ENCODE measurements at places on chromosomes 7 and 10. TPM values are rescaled to one million over a fixed set of nuclear protein-coding genes. Genes with fewer than 3 reads are reported as not detected.

- DNase-seq, result no peak
Measured at GRCh38 chr10:102261842-102262241, 16.5 kb downstream of the GBF1 start.

- no peak for DNase-seq
Measured at GRCh38 chr7:132112657-132113056, 463.6 kb downstream of the PLXNA4 start.

- no peak for DNase-seq
Measured at GRCh38 chr7:44152971-44153947, 12.1 kb upstream of the MYL7 start.

SFRP4 gene
- 8.3 TPM for total RNA-seq

AEBP1 gene
- 0.06 TPM for total RNA-seq

IL6 gene
- 6.7 TPM for total RNA-seq

Data from H4 (cell line).